ENCODE measurements at places on chromosomes 3 and 15.

GRCh38 chr15:60077581-60078359, 73.7 kb downstream of the FOXB1 start:
- no peak for DNase-seq

- no peak for DNase-seq
Observed at GRCh38 chr15:67370206-67370954, 115.8 kb downstream of the IQCH start.

- DNase-seq: no peak
Observed at GRCh38 chr3:29511701-29512100, 230.8 kb downstream of the RBMS3 start.

- DNase-seq: no peak
Observed at GRCh38 chr3:62873451-62873760, 1.8 kb downstream of the CADPS start.

DNA sequence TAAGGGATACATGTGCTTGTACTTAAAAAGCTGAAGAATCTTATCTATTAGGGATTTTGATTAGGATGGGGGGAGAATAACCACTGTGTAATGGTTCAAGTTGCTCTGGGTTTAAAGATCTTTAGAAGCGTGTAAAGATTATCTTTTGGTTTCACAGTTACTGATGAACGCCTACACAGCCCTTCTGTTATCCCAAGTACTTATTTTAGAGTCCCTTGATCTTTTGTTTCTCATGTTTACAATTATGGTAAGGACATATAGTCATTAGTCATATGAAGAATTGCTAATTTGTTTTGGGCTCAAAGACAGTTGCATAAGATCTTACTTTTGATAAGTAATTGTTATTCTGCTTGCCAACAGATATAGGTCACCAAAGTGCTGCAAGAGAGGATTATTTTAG, 160.1 kb downstream of the PLCL2 start:
- DNase-seq: no peak

- no peak for DNase-seq
Observed at GRCh38 chr3:84547207-84547606, 411.6 kb upstream of the CADM2 start.

- no peak for DNase-seq
Observed at GRCh38 chr3:183300996-183301562, 48.0 kb downstream of the B3GNT5 start.

DNA sequence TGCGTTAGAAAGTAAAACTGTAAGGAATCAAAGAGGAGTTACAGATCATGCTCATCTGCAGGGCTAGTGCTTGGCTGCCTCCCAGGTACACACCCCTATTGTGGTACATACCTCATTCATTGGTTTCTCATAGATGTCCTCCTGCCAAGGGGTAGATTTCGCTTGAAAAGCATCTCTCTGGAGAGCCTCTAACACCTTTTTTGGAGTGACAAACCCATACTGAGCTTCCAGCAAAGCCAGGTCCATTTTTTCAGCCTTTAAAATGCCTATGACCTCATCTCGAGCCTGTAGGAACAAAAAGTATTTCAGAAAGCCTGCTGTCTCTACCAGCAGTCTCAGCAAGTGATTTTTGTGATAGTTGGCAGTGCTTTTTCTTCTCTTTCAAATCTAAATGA, 112.1 kb downstream of the CMSS1 start:
- DNase-seq: peak; percentile 48

DNA sequence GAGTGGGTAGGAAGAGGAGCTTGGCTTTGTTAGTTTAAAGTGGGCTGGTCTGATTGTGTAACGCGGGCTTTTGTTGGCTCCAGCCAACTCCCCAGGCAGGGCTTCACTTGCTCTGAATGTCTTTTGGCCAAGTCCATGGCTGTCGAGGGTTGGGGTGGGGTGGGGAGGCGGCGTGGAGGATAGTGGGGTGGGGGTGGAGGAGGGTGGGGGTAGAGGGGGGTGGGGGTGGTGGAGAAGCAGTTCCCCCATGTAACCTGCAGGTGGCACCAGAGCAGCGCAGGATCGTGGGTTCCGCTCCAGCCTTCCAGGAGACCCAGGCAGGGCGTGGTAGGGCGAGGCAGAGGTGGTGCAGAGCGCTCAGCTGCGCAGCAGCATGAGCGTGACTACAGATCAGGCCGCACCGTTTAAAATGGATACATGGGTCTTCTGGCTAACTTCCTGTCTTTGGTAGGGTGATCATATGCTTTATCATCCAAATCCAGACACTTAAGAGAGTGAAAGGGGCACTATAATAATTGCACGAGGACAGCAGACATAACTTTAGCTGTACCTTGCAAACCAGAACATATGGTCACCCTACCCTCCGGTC, 28.3 kb downstream of the GOLGA6A start:
- peak; percentile 89 for DNase-seq

DNA sequence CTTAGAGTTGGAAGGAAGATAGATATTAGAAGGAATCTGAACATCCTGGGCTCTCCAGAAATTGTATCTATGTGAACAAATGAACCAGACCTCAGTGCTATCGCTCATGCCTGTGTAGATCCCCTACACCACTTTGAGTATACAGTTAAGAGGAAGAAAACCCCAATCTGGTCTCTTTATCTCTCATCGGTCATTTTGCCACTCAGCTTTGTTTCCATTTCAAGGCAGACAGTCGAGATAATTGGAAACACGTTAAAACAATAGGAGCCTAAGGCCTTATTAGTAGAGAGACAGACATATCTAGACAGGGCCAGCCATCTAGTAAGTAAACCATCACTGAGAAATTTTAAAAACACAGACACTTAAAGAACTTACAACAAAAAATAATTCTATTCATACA, 101.6 kb downstream of the MYLK start:
- DNase-seq: no peak

DNA sequence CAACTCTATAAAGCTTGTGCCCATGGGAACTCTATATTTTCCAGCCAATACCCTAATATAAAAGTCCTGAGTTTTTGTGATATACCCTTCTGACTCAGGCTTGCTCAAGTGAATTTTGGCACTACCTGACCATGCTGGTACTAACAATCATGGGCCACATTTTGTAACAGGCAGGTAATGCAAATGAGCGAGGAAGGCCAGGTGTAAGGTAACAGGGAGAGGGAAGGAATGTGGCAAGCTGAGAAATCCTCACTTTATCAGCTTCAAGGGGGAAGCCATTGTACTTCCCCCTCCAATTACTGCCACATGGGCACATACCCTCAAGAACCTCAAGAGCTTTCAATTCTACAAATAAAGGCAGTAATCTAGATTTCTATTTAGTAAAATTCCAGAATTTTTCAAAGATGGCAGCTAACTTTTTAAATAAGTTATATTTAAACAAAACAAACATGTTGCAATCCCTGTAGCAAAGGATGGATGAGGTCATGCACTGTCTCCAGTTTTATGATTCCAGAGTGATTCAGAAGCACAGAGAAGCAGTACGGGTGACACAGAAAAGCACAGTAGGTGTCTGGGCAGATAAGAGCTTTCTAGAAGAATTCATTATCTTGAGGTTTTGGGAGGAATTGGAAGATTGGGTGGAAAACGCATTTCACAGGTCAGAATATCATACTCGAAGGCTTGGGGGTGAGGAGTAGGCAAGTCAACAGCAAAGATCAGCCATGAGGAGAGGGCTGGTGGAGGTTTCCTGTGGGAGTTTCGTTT, 87.6 kb downstream of the FOXP1 start:
- DNase-seq: peak; percentile 64

GRCh38 chr3:67381667-67382272, 272.6 kb downstream of the SUCLG2 start:
- DNase-seq: no peak

DNA sequence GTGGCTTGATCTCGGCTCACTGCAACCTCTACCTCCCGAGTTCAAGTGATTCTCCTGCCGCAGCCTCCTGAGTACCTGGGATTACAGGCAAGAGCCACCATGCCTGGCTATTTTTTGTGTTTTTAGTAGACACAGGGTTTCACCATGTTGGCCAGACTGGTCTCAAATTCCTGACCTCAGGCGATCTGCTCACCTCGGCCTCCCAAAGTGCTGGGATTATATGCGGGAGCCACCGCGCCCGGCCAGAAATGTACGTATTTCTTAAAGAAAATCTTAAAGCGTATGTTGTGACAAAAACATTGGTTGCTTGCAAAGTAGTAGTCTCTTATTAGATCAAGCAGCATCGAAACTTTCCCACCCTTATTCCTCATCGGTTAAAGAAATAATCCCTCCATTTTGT, 748.9 kb upstream of the NR2F2 start:
- DNase-seq: no peak

All from endodermal cell (in vitro differentiated cells).